ENCODE measurements at places on chromosomes 1 and 21.

GRCh38 chr1:60694980-60695379, 387.4 kb upstream of the NFIA start:
- DNase-seq, result no peak

DNA sequence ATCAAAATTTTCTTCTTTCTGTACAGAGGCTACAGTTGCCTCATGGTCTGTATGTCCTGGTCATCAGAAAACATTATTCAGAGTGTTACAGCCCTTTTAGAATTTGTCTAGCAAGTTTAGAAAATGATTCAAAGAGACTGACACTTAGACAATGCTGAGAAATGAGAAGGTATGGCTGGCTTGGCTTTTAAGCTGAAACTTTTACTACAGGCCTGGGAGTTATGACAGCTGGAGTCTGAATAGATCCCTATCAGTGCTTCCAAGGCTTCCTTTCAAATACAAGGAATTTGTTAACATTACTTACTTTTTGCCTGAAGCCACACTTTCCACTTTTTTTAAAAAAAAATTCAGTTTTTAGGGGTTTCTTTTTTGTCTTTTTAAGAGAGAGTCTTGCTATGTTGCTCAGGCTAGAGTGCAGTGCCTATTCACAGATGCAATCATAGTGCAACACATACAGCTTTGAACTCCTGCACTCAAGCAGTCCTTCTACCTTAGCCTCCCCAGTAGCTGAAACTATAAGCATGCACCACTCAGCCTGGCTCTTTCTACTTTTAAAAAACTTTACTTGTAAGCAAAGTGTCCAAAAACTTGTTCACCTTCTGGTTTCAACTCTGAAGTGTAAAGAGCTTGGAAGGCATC, 10.5 kb upstream of the COP1 start:
- DNase-seq, result no peak

GRCh38 chr1:191913260-191913977, 244.8 kb upstream of the RGS18 start:
- DNase-seq, result no peak

DNA sequence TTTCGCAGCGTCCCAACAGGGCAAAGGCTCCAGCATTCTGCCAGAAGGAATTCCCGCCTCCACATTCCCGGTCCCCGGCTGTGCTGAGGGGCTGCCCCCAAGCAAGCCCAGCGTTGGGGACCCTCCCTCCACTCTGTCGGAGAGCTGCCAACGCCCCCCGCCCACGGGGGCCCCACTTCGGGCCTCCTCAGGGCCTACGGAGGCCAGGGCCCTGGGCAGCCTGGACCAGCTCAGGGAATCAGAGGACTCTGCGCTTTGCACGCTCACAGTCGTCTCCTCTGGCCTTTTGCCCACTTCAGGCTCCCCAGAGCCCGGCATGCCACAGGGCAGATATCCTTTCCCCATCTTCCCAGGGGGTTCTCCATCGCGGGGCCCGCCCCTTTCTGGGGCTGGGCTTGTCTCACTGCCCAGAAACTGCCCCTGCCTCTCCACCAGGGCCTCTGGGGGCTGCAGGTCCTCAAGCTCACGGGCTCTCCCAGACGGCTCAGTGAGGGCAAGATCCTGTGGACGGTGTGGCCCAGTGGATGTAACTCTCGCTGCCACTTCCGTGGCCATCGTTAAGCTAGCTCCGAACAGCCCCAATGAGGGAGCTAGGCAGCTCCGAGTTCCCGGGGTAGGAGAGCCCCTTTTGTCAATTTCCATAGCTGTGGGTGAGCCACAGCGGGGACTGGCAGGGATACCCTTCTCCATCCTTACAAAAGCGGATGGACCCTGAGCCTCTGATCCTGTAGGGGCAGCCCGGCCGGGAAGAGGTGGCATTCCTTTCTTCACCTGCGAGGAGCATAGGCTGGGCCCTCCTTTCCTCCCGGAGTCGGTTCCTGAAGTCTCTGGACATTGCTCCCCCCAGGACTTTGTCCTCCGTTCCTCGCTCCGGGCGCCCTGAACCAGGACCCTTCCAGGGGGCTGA, 2.8 kb downstream of the ITPKB start:
- no peak for DNase-seq

All from HT1080 (cell line).